ENCODE measurements at places on chromosomes 12 and 14.

- DNase-seq = no peak
Measured at GRCh38 chr12:9328065-9328464, 119.9 kb upstream of the PZP start.

DNA sequence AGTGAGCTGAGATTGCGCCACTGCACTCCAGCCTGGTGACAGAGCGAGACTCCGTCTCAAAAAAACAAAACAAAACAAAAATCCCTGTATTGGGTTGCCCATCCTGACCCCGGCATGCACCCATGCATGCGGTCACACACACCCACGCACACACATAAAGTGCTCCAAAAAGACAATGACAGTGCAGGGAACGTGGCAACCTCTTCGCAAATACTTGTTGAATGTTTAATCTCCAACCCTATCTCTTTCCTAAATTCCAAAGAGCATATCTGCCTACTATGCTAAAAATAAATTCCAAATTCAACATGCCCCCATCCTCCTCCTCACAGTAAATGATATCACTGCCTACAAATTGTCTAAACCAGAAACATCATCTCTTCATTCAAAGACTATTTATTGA is 13.5 kb downstream of the SLC7A7 start:
- no peak for DNase-seq

- DNase-seq = no peak
Measured at GRCh38 chr12:113443030-113443539, 20.9 kb downstream of the SDSL start.

DNA sequence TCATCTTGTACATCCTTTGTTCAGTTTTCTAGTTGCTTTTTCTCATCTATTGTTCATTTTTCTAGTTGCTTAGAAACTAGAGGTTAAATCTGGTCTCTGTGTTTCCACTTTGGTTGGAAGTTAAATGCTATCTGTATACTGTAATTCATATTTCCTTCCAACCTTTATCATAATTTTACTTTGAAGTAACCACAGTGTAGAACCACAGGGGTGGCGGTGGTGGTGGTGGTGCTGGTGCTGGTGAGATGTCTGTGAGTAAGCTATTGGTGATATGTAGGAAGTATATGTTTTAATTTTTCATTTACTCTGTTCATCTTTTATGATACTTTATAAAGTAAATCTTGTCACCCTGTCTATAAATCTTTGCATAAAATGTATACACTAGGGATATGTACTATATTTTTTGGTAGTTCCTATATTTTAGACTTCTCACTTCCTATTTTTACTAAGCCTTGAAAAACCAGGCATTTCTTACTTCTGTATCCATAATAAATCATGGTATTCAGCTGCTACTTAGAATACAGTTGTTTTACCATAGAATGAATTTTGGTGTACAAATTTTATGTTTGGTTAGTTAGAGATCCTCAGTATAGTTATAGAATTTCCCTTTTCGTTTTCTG is 31.9 kb downstream of the CCDC91 start:
- DNase-seq = no peak

- no peak for DNase-seq
Measured at GRCh38 chr12:132178801-132179401, 34.6 kb downstream of the NOC4L start.

DNA sequence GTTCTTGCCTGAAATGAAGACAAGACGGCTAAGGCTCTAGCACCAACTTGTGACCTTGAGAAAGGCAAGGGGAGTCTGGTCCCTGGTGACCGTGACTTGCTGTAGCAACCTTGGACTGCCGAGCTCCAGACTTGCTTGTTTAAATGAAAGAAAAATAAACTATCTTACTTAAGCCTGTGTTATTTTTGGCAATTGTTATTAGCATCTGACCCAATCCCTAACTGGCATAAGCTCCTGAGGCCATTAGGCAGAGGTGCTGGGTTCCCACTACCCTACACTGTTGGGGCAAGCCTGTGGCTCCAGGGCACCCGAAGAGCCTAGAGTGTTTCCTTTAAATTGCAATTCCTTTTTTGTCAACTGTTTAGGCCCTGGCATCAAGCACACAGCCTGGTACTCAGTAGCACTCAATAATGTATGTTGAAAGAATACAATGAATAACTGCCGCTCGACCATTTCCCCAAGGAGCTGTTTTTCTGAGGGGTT is 106.9 kb upstream of the HIF1A start:
- no peak for DNase-seq
